ENCODE measurements at places on chromosomes 5 and 9.

DNA sequence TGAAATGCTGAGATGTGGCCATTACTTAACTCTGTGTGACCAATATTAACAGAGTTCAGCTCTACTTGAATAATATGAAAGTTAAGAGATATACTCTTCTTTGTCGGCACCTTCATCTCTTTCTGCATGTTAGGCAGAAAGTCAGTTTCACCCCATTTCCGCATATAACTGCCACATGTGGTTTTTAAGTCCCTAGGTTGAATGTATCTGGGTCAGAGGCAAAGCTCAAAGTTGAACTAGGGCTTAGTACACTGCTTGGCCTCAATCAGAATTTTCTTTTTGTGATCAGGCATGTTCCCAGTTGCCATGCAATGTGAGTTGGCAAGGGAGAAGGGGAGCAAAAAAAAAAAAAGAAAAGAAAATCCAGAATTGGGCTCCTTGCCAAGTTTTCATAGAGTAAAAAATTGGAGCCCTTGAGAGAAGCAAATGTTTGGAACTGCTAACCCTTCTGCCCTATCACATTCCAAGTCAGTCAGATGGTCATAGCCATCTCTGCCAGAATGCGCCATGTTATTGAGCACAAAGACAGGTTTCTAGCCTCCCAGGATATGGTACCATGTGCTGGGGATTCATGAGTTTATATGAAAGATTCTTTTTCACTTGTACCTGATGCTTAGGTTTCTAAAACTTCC, 251.2 kb upstream of the RORB start:
- no peak for DNase-seq

- DNase-seq: no peak
These were observed 192.7 kb upstream of the NR4A3 start for GRCh38 chr9:99628849-99629620.

DNA sequence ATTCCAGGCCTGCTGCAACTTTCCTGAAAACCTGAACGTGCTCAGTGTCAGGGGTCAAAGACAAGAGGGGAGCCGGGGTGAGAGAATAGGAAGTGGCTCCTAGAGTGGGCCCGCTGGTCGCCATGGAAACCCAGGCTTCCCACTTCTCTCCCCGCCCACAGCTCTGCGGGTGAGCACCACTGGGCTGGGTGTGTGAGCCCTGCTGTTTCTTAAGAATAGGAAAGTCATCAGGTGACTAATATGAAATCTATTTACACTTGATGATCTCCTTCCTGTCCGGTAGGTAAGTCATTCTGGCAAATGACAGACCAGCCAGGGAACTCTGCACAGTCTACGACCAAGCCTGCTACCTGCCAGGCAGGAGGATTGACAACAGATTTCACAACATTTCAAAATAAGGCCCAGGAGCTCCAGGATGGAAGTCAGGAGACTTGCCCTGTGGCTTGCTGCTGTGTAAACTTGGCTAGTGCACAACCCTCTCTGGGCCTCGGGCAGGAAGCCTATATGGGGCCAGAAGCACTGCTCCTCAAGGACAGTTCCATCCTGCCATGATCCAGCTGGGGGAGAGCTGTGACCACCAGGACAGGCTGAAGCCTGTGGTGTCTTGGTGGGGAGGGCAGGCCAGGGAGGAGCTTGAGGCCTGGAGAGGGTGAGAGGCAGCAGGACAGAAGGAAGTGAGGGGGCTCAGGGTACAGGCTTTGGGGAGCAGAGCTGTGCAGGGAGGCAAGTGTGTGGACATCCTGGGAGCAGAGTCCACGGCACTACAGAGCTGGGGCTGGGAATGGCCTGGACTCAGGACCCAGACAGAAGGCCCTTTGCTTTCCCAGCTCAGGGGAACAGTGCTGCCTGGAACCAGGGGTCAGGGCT, 60.6 kb downstream of the SHB start:
- DNase-seq: peak; percentile 4

- no peak for DNase-seq
These were observed 42.2 kb downstream of the FGD3 start for GRCh38 chr9:92989561-92989960.

DNA sequence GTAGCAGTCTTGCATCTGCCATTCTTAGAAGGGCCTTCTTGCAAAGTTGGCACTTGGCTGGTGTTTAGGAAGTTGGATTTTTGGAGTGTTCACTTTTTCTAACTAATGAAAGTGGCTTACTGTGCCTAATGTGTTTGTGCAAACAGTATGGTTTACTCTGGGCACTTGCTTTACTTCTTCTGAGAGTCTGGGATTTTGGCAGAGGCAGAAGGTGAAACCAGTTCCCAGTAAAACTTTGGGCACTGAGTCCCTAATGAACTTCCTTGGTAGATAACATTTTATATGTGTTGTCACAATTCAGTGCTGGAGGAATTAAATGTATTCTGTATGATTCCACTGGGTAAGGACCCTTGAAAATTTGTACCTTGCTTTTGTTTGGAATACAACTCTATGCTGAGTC, 155.7 kb downstream of the FAM170A start:
- DNase-seq: no peak

- no peak for DNase-seq
These were observed 23.7 kb downstream of the VAV2 start for GRCh38 chr9:133968428-133968827.

- DNase-seq: no peak
These were observed 23.5 kb upstream of the HAND1 start for GRCh38 chr5:154501566-154501965.

- no peak for DNase-seq
These were observed 433.3 kb downstream of the SH3GL2 start for GRCh38 chr9:18012170-18012569.

DNA sequence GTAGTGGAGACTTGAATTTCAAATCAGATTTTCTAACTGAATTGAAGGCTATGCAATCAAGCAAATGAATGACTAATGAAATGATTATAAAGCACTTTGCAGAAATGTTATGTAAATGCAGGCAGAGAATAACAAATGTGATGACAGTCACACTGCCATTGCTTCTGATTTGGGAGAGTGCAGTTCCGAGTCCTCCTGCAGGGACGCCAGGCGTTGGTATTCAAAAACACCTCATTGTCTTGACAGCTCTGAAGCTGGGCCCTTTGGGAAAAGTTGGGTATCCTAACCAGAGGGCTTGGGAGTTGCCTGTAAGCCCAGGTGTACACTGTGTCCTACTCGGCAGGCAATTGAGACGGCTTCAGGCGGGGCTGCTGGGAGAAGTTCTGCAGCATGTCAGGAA, 57.9 kb downstream of the C5orf15 start:
- no peak for DNase-seq

- no peak for DNase-seq
These were observed 47.9 kb downstream of the TMEM252 start for GRCh38 chr9:68492806-68493205.

- no peak for DNase-seq
These were observed 3.3 kb upstream of the RALGDS start for GRCh38 chr9:133124123-133124906.

DNA sequence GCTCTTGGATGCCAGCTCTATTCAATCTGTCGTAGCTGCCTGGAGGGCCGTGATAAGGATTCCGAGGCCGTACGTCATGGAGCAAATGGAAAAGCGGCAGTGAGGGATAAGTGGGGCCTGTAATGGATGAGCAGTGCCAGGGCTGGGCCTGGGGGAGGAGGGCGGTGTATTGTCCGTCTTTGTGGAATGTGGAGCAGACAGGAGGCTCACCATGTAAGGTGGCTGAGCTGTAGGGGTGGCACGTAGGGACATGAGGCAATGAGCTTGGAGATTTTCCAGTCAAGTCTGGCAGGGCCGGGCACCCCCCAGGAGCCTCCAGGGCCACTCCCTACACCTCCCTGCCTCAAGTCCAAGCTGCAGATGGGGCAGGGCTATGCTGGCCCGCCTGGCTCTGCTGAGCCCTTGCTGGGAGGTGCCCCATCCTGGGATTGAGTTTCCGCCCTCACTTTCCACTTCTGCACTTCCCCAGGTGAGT, 29.2 kb downstream of the NCS1 start:
- DNase-seq: no peak

- DNase-seq: no peak
These were observed 7.1 kb upstream of the IFNA2 start for GRCh38 chr9:21392270-21392669.
